ENCODE measurements at places on chromosomes 2 and 18.

DNA sequence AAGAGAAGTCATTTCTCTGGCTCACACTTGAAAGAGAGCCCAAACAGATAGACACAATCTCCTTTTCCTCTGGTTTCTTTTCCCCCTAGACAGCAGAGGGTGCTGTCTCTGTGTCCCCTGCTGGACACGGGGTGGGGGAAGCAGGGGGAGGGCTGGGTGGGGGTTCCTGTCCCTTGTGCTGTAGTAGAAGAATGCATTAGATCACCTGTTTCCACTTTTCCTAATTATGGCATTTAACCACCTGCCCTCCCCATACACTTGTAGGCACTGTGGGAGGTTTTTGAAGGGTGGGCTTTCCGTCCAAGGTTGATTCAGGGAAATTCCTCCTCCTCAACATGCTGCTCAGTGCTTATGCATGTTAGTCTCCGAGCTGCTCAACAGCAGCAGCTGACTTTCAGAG, 206.2 kb upstream of the EPAS1 start:
- ATAC-seq = no peak

GRCh38 chr2:98727369-98728087, 3.4 kb downstream of the MGAT4A start:
- no peak for ATAC-seq

DNA sequence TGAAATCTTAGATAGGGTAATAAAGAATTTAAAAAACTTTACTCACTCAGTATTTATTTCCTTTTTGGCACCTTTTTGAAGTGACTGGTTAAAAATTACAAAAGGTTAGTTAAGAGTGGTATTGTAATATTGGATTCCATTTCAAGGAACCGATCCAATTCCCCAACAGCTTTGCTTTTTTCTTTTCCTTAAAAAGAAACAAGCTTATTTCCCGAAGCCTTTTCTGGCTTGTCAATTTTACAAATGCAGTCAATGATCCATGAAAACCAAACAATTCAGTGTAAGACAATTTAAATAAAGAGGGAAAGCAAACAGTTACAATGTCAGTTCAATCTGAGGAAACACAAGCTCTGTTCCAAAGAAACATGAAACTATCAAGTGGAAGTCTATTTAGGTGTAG, 200.2 kb downstream of the RIT2 start:
- no peak for ATAC-seq

GRCh38 chr2:174666845-174667244, 69.2 kb upstream of the WIPF1 start:
- no peak for ATAC-seq

DNA sequence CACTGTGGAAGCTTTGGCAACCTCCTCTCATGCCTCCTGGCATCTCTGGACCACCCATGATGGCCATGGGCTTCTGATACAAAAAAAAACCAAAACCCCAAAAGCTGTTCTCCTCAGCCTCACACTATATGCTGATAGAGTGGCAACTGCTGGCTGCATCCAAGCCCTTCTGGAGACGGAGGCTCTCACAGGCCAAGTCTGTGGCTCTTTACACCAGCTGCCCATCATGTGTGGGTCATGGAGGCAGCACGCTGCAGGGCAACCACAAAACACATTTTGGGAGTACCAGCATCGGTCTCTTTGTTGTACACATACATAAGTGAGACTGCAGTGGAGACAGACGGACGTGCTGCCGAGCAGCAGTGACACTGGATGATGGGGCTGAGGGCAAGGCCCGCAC, 45.3 kb downstream of the SP110 start:
- ATAC-seq = no peak

GRCh38 chr2:207791579-207792243, 22.0 kb upstream of the FZD5 start:
- ATAC-seq = no peak

DNA sequence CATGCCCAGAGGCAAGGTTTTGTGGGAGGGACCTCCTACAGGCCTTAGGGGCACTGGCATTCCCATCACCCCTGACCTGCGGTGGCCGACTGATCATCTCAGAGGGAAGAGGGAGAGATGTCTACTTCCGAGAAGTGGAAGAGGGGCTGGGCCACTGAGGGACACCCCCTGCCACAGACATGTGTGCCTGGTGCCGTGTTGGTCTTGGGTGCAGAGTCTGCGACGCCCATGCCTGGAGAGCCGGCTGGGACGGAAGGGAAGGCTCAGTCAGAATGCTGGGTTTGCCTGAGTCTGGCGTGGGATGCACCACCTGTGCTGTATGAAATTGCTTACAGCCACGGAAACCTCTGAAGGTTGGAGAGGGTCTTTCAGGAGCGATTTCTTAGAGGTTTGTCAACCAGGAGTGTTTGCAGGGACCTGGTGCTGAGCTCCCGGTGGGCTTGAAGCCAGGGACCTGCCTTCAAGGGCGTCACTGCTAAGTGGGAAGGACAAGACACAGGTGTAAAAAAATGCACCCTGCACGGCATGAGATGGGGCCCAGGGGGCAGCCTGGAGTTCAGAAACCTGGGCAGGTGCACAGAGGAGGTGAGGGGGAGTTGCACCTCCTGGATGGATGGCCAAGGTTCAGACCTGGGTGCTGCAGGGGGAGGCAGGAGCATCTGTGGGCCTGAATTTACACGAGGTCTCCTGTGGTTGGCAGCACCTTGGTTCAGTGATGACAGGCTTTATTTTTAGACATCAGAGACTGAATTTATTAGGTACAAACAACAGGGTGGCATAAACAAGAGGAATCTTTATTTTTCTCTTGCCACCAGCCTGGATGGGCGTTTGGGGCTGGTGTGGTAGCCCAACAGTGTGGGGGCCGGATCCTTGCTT, 100.3 kb downstream of the CTIF start:
- no peak for ATAC-seq
